ENCODE measurements at places on chromosomes 1 and 21.
A peak's percentile ranks its signal among the peaks of the same experiment; 100 is the strongest.

DNA sequence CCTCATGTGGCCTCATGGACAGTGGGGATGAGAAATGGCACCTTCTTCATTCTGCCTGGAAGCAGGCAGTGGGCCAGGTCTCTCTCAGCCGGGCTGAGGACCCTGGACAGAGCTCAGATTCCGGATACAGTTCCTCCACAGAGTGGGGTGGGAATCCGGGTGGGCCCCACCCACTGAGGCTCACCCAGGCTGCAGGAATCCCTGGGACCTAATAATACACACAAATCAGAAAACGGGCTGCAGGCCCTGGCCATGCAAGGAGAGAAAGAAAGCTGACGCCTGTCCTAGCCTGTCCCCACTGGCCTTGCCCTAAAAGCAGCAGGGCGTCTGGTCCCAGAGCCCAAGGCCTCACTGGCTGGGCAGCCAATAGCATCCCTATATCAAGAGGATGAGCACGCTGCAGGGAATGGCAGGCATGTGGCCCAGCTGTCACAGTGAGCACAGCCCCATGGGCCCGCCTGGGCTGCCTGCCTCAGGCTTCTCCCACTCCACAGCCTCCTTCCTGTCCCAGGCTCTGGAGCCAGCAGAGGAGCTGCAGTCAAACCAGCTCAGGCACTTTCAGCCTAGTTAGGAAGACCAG, 25.3 kb downstream of the ACTA1 start:
- DNase-seq, result no peak

DNA sequence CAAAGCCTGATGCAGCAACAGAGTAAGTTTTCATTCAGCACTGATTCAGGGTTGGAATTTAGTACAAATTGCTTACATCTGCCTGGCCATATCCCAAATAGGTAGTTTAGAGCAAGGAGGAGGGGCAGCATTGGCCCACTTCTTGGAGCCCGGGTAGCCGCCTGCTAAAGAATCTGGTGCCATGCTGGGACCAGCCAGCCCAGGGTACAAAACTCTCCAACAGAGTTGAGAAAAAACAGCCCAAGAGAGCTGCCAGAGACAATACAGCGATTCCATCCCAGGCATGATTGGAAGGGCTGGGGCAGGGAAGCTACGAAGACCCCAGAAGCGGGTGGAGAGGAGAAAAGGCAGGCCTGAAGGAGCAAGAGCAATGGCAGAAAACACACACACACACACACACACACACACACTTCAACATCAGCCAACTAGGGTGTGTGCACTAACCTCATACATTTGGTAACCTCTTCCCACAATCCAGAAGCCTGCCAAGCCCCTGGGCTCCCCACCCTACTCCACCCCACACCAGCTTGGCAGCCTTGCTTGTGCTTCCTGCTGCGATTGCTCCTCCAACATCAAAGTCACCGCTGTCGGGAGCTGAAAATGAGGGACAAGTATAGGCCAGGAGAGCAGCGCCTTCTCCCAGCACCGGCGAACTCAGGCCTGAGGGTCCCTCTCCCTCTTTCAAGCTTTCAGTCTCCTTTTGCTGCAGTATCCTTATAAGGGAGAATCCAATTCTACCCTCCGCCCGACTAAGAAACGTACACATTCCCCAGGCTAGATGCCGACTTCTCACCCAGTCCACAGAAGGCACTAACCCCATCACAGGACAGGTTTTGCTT, 1.2 kb downstream of the PIK3C2B start:
- DNase-seq, result peak; percentile 32

DNA sequence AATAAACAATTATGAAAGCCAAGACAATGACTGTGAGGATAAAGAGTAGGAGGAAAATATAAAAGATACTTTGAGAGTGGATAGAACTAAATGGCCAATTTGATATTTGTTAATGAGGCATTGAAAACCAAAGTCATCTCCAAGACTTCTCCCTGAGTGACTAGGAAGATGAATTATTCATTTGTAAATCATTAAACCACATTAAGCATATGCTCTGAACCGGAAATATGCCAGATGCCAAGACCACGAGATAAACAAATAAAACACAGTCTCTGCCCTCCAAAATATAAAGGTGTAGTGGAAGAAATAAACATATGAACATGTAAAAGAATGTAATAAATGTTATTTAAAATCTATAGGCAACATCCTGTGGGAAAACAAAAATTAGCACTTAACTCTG, 78.8 kb downstream of the MRPL39 start:
- DNase-seq, result no peak

DNA sequence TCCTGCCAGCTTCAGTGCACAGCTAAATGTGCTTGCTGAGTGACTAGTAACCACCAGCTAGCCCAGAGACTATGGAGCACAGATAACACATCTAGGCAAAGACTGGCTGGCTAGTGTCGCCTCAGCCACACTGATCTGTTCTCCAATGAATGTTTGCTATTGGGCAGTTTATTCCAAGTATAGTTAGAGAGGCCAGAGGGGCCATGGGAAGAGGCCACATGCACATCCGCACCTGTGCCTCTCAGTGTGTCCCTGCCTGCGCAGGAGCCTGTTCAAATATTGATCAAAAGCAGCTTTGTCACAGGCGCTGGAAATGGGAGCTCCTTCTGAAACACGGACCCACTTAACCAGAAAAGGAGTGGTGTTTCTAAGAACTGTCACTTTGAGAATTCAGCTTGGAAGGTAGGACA, 51.3 kb upstream of the ATP1A1 start:
- no peak for DNase-seq

DNA sequence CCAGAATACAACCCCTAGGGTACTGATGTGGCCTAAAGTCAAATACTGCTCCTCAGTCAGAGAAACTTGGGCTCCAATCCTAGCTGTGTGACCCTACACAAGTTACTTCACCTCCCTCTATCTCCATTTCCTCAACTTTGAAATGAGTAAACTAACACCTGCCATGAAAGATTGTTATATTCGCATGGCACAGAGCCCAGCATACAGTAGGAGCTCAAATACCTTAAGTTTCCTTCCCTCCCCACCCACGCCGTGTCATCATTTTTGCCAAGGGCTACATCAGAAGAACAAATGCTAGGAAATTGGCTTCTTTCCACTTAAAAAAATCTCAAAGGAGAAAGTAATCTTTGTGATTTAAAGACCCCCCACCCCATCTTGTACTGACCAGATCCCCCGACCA, 22.2 kb upstream of the ZNF362 start:
- DNase-seq, result no peak

DNA sequence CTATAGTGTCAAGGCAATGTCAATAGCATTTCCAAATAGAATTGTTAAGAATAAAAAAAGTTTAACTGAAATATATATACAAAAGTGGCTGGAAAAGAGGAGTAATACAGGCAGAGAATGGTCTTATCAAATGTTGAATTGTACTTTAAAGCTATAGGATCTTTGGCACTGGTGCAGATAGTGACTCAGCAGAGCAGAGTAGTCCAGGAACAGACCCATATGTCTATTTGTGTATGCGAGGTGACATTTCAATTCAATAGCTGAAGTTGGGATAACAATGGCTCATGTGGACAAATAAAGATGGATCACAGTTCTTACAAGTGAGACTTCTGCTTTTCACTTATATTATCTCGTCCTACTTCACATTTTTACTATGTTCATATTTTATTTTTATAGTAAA, 543.0 kb upstream of the B3GALT2 start:
- peak; percentile 7 for DNase-seq

DNA sequence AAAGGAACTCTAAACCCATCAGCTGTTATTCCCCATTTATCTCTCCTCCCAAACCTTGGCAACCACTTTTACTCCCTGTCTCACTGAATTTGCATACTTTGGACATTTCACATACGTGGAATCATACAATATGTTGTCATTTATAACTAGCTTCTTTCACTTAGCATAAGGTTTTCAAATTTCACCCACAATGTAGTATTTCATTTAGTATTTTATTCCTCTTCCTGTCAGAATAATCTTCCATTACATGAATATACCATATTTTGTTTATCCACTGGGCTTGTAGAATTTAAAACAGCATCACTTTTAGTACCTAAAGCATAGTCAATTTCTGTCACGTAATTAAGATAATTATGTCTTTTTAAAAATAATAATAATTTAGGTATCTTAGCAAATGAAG, 55.5 kb upstream of the POU2F1 start:
- no peak for DNase-seq

DNA sequence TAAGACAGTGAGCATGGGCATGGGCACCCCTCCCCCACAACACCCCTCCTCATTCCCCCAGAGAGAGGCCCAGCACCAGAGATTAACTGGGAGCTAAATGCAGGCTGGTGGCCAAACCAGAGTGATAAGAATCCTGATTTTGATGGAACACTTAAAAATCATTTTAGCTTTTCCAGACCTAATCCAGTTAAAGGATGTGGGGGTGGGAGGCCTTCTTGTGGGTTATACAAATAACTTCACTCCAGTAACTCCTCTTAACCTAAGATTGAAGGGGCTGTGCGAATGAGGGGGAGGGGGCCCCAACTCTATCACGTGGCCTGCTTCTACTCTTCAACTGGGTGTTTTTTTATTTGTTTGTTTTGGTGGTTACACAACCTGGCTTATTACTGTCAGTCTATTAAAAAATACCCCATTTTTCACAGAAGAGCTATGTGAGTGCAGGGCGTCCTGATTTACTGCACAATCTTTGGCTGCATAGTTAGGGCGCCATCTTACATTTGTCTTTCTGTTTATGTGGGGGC, 398.1 kb upstream of the LYPLAL1 start:
- no peak for DNase-seq

- no peak for DNase-seq
These were observed 216.1 kb upstream of the GRIK3 start for GRCh38 chr1:37250371-37250770.
